ENCODE measurements at places on chromosomes 3 and 15. TPM values are rescaled to one million over a fixed set of nuclear protein-coding genes. Genes with fewer than 3 reads are reported as not detected.

Gene SEC22C
- 35.6 TPM for total RNA-seq

Gene DPPA2
- total RNA-seq, result not detected

Gene WDR93
- not detected for total RNA-seq

Gene CCDC9B
- 55.6 TPM for total RNA-seq

Measured in Peyer's patch (tissue), 4 donors.